A549 treated with CpdA at 1 μM for 4 hours (cell line): ENCODE measurements at places on chromosomes 2 and 18. TPM values are rescaled to one million over a fixed set of nuclear protein-coding genes. Genes with fewer than 3 reads are reported as not detected.

Gene SLC14A1
- total RNA-seq = 0.05 to 0.26 TPM (median 0.13 TPM) in 3 of 5 replicates, not detected in the others

Gene ADD2
- total RNA-seq = 17.7 to 27.3 TPM (median 22.9 TPM) in 5 replicates

Gene GRP
- total RNA-seq = not detected in 5 replicates

Gene EPHA4
- 0.56 to 1.3 TPM (median 0.78 TPM) in 5 replicates for total RNA-seq

Gene PLEK
- 0.01 TPM in 1 of 5 replicates, not detected in the others for total RNA-seq

Gene LINC00305
- not detected in 5 replicates for total RNA-seq

Gene GBX2
- 2.2 to 3.7 TPM (median 2.6 TPM) in 5 replicates for total RNA-seq

Gene HJURP
- total RNA-seq = 76.9 to 99.6 TPM (median 81.6 TPM) in 5 replicates

Gene KIF1A
- total RNA-seq = 0.65 to 1.3 TPM (median 0.76 TPM) in 5 replicates

Gene LCT
- 0.03 to 0.05 TPM (median 0.03 TPM) in 3 of 5 replicates, not detected in the others for total RNA-seq

Gene CNTNAP5
- not detected in 5 replicates for total RNA-seq

Gene CHRNG
- not detected in 5 replicates for total RNA-seq

Gene ST3GAL5
- total RNA-seq = 32.6 to 39.1 TPM (median 36.1 TPM) in 5 replicates

Gene SF3B1
- total RNA-seq = 133 to 150 TPM (median 136 TPM) in 5 replicates

Gene FBXO15
- total RNA-seq = 0.67 to 1.3 TPM (median 0.78 TPM) in 4 of 5 replicates, not detected in the other

Gene GAL3ST2
- total RNA-seq = 0.24 to 0.44 TPM (median 0.34 TPM) in 4 of 5 replicates, not detected in the other

Gene DPP4
- 0.33 to 0.76 TPM (median 0.59 TPM) in 5 replicates for total RNA-seq

Gene ANKRD29
- total RNA-seq = 11.8 to 15.5 TPM (median 13.5 TPM) in 5 replicates

Gene LRRFIP1
- 71.8 to 109 TPM (median 91.5 TPM) in 5 replicates for total RNA-seq

Gene INHBB
- 11.5 to 19.8 TPM (median 13.6 TPM) in 5 replicates for total RNA-seq

Gene TCF23
- not detected in 5 replicates for total RNA-seq

Gene IL1F10
- not detected in 5 replicates for total RNA-seq

Gene CYP27C1
- total RNA-seq = 3.3 to 6.2 TPM (median 4.4 TPM) in 5 replicates

Gene PAIP2B
- total RNA-seq = 0.26 to 0.37 TPM (median 0.34 TPM) in 5 replicates

Gene MC4R
- not detected in 5 replicates for total RNA-seq

Gene NAT8
- total RNA-seq = not detected in 5 replicates

Gene ANKRD30B
- 0.01 TPM in 1 of 5 replicates, not detected in the others for total RNA-seq

Gene YES1
- 19.3 to 31.0 TPM (median 21.9 TPM) in 5 replicates for total RNA-seq

Gene ANKRD30BL
- total RNA-seq = not detected in 5 replicates

Gene REG3A
- not detected in 5 replicates for total RNA-seq

Gene TMEM169
- 0.34 to 0.80 TPM (median 0.52 TPM) in 5 replicates for total RNA-seq

Gene FAHD2A
- 26.5 to 33.5 TPM (median 30.6 TPM) in 5 replicates for total RNA-seq

Gene GPR17
- total RNA-seq = 0.09 to 0.21 TPM (median 0.12 TPM) in 4 of 5 replicates, not detected in the other

Gene CCDC121
- 3.1 to 3.7 TPM (median 3.5 TPM) in 5 replicates for total RNA-seq

Gene SLC30A3
- 2.6 to 3.8 TPM (median 3.4 TPM) in 5 replicates for total RNA-seq

Gene NOP58
- total RNA-seq = 111 to 152 TPM (median 127 TPM) in 5 replicates

Gene ITGAV
- total RNA-seq = 52.8 to 97.5 TPM (median 78.3 TPM) in 5 replicates

Gene FAM237A
- not detected in 5 replicates for total RNA-seq

Gene DUSP2
- total RNA-seq = 0.22 to 0.50 TPM (median 0.46 TPM) in 5 replicates
